WERI-Rb-1 (cell line): ENCODE measurements at places on chromosomes 16 and 17.

DNA sequence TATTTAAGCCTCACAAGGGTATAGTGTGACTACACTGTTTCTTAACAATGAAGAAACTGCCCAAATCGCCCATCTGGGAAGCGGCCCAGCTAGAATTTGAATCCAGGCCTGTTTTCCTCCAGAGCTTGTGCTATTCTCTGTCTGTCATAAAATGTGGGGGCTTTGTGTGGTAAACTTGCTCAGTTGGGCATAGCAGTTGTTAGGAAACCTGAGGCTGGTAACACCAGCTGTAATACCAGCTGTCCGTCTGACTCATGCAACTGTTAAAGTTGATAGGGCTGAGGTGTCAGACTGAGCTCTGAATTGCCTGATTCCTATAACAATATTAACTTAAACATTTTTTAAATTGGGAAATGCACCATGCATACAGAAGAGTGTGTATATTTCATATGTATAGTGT lies 9.3 kb downstream of the NOD2 start:
- DNase-seq: no peak

DNA sequence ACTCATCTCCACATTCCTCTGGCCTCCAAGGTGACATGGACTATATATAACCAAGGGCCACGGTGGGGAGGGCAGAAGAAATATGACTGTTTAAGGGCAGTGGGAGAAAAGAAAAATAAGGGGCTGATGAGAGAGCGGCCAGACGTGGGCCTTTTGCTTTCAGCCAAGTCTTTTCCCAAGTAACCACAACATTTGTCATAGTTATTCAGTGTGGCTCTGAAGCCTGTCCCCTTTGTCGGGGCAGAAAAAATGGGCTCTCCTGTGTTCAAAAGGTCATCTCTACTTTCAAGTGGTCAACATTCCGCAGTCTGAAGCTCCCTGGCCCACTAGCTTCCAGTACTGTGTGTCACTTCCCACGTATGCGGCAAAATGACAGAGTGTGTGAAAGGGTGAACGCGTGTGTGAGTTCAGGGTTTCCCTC lies 245.4 kb downstream of the NTN1 start:
- DNase-seq: no peak

- DNase-seq: peak; percentile 91
Measured at GRCh38 chr17:61399131-61400065, at the start of gene TBX2. TBX2 (plus strand) TSS chr17:61399843; CDS start chr17:61400177, 334 bp downstream.

DNA sequence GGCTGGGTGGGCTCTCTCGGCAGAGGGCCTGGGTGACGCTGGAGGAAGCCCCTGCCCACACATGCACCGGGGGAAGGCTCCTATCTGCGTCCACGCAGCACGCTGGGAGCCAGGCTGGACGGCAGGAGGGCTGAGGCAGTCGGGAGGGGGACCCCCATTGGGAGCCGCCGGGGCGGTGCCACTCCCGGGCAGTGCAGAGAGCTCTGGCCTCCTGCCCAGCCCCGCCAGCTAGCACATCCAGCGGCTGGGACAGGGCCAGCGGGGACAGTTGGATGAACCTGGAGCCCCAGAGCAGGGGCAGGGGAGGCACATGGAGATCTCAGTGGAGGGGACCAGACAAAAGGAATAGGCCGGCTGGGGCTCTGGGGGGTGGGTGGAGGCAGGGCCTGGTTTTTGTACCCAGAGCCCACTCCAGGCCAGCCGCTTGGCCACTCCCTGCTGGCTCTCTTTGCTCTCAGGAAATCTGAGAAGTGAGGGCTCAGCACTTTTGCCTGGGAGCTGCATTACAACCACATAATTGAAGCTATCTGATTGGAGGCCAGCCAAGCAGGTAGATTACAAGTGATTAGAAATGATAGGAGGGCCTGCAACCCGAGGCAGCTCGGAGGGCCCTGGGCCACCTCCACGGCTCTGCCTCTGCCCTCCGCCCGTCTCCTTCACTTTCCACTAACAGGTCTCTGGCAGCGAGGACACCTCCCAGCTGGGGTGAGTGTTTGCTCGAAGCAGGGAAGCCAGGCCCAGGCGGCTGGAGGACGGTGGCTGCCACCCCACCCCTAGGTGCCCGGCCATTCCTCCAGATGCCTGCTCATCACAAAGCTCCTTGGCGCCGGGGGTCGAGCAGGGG lies 40.1 kb downstream of the ENGASE start:
- DNase-seq: peak; percentile 69

GRCh38 chr17:4023220-4023619 lies 59.0 kb upstream of the ATP2A3 start:
- no peak for DNase-seq

- DNase-seq: no peak
Measured at GRCh38 chr16:66042341-66042740, 324.1 kb upstream of the CDH5 start.

GRCh38 chr17:38417210-38417951 lies 10.9 kb upstream of the ARHGAP23 start:
- no peak for DNase-seq

DNA sequence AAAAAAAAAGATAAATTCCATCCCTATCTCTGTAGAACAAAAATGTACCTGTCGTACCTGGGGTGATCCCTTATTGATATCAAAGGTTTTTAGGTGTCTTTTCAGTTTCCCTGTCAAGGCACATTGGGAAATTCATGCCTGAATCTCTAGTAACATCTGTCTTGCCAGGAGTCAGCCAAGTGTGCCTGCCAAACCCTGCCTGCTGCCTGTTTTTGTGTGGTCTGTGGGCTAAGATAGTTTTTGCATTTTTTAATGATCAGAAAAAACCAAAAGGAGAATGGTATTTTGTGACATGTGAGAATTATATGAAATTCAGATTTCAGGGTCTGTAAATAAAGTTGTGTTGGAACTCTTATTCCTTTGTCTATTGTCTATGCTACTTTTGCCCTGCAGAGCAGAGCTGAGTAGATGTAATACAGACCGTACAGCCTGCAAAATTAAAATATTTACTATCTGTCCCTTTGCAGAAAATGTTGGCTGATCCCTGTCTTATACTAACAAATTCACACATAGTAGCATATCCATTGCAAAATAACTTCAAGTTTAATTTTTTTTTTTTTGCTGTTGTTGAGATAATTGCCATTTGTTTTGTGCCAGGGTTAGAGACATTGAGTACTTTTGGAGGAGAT lies 13.0 kb upstream of the CHP2 start:
- DNase-seq: no peak
